ENCODE measurements at places on chromosomes 4 and X. TPM values are rescaled to one million over a fixed set of nuclear protein-coding genes. Genes with fewer than 3 reads are reported as not detected.

Gene TGIF2LX
- polyA plus RNA-seq, result not detected

- no peak for DNase-seq
Observed at GRCh38 chr4:8739317-8739716, 132.3 kb downstream of the HMX1 start.

Gene OFD1
- 48.8 TPM for polyA plus RNA-seq

DNA sequence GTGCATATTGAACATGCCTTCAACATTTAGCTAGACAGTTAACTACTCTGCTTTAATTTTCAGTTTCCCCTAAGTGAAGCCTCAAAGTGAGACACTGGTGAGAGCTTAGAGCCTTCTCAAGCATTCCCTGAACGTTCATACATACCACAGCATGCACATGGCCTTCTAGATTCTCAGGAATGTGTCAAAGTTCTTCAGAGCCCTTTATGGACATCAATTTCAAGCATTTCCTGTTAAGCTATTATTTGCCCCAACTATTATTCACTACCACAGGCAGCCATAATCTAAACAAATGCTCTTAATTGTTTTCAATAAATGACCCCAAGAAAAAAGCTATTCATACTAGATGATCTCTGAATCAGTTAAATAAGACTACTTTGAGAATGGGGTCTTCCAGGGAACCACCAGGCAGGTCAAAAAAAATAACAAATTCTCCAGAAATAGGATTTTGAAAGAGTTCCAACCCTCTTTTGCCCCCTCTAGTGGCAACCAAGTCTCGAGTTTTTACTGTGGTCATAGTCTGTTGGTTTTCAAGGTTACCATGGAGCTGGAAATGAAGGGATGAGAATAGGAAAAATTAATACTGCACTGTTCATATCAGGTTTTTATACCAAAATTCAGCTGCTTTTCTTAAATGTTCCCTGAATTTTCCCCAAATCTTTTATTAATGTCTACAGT is 235.4 kb downstream of the RAB28 start:
- no peak for DNase-seq

Gene HAND2
- not detected for polyA plus RNA-seq

- no peak for DNase-seq
Observed at GRCh38 chrX:153371256-153371655, 29.9 kb downstream of the PNMA6E start.

DNA sequence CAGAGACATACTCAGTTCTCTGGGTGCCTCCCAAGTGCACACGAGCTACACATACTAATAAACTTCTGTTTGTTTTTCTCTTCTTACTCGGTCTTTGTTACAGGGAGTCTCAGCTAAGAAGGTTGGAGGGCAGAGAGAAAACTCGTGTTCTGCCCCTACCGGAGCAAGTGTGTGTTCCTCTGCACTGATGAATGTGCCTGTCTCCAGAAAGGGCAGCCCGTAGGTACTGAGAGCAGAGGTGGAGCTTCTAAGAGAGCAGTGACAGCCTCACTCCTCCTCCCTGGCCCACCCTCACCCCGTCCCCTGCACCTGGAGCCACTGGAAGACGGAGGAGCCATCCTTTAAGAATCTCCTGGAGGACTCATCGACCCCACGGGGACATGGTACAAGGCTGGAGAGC is 67.6 kb downstream of the MTNR1A start:
- no peak for DNase-seq

DNA sequence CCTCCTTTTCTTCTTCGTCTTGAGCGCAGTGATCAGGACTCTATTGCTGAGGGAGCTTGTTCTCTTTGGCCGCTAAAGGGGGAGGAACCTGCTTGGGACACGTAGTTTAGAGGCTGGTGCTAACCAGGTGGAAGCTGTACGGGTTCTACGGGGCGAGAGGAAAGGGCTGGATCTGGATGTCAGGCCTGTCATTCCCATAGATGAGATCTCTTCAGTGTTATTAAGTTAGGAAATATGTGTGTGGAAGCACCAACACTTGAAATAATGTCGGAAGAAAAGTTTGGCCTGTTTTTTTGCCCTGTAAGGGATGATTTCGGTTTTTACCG is 643 bp downstream of the SRP72 start:
- DNase-seq, result no peak

- no peak for DNase-seq
Observed at GRCh38 chr4:156729416-156729815, 242.2 kb downstream of the PDGFC start.

DNA sequence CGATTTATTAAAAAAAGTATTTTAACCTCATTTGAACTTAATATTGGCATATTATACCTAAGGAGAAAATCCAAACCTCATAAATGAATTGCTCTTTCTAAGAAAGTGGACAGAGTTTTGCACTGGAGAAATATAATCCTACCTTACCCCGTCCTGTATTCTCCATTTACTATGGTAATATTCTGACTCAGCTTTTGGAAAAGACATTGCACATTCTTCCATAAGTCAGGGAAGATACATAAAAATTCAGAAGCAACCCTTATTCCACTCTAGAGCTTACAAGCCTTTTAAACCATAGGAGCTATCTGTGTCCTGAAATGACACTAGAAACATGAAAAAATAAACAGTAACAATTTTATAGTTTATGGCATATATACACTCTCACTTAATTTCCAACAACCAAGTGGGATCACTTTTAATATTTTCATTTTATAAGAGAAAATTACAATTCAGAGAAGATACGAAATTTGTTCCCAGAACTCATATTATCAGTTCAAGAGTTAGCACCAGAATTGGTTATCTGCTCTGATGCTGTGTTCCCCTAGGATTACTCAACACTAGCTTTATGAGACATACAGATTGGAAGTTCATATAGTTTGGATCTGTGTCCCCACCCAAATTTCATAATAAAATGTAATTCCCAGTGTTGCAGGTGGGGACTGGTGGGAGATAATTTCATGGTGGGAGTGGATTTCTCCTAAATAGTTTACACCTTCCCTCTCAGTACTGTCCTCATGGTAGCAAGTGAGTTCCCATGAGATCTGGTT is 359.4 kb downstream of the ARAP2 start:
- no peak for DNase-seq

DNA sequence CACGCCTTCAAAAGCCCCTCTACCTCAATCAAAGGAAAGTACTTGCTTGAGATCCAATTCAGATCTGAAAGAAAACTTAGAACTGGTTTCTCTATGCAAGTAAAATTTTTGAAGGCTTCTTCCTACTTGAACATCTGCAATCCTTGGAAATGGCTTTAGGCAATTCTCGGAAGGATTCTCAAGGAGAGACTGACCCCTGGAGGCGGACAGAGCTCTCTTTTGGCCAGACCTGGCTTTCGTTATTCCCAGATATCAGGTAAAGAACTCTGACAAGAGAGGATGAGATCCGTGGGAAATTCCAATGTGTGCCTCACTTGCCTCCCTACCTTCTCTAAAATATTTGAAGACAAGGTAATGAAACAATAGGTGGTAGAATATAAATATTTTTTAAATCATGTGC is 670.3 kb upstream of the FAM241A start:
- DNase-seq, result no peak

GRCh38 chr4:41135801-41136200 is 78.5 kb downstream of the APBB2 start:
- no peak for DNase-seq

DNA sequence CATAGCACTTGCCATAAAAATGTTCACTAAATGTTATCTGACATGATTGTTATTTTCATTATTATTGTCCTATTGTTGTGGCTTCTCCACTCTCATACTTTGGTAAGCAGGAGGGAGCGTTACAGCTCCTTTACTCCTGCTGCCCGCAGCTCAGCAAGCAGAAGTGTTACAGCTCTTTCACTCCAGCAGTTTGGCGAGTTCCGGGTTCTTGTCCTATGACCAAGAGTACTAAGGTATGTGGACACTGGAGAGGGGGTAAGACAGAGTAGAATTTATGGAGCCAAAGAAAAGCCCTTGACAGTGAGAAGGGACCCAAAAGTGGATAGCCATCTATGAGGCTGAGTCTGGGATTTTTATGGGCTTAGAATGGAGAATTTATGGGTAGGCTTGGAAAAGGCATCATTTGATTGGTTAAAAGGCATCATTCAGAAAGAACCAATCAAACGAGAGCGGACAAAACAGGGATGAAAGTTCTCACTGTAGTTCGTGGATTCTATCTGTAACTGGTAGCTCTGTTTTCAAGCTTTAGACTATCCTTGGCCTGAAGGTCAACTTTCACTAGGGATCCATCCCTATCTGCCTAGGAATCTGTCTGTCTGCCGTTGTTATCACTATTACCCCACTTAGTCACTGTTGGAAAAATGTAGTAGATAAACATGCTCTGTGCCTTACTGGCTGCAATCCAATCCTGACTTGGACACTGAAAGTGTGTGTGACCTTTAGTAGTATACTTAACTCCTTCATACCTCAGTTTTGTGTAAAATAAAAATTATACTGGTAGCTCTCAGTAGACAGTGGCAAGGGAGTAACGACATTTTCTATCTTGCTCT is 545.6 kb upstream of the LCORL start:
- DNase-seq, result no peak

Gene GLOD5
- not detected for polyA plus RNA-seq

Gene IL2RG
- polyA plus RNA-seq, result 884 TPM

All from naive B cell (primary cell).